Activated CD8-positive, alpha-beta memory T cell treated with anti-CD3 and anti-CD28 coated beads, Interleukin-2, amount 50 U/mL, for 4 hours (primary cell): ENCODE measurements at places on chromosomes 6 and 20.
A peak's percentile ranks its signal among the peaks of the same experiment; 100 is the strongest.

DNA sequence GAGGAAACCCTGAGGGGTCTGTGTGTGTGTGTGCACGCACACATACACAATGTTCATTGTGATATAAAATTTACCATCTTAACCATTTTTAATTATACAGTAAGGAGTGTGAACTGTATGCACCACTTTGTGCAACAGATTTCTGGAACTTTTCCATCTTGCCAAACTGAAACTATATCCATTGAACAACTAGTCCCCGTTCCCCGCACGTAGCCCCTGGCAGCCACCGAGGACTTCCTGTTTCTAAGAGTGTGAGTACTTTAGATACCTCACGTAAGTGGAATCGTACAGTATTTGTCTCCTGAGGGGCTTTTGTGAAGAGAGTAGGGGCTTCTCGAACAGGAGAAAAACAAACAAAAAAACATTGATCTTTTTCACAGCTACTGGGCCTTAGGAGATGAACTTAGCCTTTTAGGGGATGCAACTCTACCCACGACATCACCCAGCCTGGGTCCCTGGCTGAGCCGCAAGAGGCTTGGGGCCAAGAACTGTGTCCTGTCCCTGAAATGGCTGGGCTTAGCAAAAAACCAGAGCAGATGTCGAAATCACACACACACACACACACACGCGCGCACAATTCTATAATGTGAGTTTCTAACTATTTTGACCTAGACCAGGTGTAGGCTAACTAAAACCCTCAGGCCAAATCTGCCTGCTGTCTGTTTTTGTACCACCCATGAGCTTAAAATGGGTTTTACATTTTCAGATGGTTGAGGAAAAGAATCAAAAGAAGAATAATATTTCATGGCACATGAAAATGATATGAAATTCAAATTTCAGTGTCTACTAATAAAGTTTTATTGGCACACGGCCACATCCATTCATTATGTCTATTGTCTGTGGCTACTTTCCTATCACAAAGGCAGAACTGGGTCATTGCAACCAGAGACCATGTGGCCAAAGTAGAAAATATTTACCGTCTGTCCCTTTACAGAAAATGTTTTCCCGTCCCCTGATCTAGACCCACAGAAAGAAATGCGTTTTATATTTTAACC is 144.2 kb downstream of the EYA2 start:
- DNase-seq, result no peak

DNA sequence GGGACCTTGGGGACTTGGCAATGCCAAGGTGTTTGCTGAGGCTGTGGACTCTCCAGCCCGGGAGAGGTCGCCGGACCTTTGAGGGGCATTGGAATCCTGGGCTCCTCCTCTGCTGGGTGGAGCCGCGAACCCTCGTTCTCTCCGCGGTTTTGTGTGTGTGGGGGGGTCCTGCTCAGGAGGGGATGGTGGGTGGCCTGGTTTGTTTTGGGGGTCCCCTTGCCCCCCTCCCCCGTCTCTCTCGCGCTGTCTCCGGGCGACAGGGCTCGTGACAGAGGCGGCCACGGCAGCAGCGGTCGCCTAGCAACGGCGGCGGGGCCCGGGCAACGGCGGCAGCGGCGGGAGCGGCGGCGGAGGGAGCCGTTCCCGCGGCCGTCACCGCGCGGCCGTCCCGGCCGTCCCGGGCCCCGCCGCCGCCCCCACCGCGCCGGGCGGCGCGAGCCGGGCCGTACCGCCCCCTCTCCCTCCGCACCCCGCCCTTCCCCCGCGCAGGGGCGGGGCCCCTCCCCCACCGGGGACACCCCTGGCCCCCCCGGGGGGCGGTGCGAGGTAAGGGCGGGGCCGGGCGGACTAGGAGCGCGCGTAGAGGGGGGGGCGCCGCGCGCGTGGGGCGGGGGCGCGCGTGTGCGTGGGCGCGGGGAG is 7.8 kb downstream of the SYNGAP1 start:
- DNase-seq, result peak; percentile 70

GRCh38 chr6:70708448-70708847 is 40.8 kb downstream of the SMAP1 start:
- no peak for DNase-seq

DNA sequence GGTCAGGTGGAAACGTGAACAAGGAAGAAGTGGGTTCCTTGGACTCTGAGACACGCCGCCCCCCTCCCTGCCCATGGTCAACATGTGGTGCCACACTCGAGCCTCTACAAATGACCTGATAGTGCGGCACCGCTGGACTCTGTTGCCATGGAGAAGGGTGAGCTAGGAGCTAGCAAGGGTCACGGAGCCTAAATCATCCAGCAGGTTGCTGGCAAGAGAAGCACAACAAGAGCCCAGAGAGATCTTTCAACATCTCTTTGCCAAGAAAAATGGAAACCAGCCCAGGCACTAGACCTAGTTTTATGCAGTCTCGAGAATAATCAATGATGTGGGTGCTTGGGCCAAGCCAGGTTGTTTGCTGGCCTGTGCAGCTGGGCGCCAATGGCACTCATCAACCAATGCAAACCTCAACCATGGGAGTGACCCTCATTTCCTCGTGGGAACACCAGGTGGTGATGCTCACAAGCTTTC is 69.5 kb downstream of the NOL4L start:
- DNase-seq, result no peak

DNA sequence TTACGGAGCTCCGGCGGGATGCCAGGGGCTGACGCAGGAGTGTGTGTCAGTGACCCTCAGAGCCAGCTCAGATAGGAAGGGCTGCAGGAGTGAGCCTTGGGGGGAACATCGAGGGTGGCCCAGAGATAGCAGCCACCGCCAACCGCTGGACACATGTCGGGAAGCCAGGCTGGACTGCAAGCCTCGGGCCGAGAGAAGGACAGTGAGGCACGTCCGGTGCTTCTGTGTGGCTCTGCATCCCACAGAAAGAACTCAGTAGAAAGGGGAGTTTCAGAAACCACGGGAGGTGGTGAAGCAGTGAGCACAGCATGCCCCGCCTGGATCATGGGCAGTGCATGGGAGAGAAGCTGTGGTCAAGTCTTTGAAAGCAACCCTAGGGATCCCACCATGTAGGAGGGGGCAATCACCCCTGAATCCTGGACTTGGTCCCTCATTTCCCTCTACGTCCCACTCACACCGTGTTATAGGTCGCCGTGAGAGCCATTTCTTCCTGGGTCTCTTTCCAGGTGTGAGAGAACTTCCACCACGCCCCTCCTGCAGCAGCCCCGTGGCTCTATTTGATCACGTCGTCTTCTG is 383.7 kb upstream of the CDH4 start:
- no peak for DNase-seq

GRCh38 chr20:57870597-57871236 is 160.9 kb upstream of the PMEPA1 start:
- DNase-seq, result no peak

DNA sequence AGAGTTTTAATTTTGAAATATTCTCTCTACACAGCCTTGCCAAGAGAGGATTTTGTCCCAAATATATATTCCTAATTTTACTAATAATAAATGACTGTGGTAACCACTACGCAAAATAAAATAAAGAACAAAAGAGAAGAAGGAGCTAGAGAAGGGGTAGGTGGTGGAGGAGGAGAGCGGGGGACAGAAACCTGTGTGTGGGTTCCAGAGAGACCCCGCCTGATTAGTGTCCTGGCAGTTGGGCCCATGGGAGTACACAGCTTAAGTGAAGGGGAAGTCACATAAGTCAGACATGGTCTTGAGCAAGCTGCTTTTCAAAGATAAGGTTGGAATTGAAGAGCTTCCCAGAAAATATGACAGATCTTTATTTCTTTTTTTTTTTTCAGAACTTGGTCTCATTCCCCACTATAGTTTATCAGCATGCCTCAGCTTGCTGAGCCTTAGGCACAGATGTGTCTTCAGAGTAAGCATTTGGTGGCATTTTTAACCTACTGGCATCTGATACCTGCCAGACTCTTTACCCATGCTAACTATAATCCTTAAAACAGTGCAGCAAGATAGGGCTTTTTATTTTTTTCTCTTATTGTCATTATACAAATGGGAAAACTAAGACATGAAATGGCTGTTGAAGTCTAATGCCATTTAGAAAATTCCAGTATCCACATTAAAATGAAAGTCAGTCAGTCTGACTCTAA is 9.6 kb upstream of the RHAG start:
- DNase-seq, result no peak

- DNase-seq, result peak; percentile 80
Measured at GRCh38 chr6:38493931-38494547, 145.7 kb downstream of the BTBD9 start.

GRCh38 chr20:1912053-1912452 is 16.8 kb downstream of the SIRPA start:
- no peak for DNase-seq

GRCh38 chr6:25428758-25429317 is 149.7 kb downstream of the CARMIL1 start:
- DNase-seq, result no peak

DNA sequence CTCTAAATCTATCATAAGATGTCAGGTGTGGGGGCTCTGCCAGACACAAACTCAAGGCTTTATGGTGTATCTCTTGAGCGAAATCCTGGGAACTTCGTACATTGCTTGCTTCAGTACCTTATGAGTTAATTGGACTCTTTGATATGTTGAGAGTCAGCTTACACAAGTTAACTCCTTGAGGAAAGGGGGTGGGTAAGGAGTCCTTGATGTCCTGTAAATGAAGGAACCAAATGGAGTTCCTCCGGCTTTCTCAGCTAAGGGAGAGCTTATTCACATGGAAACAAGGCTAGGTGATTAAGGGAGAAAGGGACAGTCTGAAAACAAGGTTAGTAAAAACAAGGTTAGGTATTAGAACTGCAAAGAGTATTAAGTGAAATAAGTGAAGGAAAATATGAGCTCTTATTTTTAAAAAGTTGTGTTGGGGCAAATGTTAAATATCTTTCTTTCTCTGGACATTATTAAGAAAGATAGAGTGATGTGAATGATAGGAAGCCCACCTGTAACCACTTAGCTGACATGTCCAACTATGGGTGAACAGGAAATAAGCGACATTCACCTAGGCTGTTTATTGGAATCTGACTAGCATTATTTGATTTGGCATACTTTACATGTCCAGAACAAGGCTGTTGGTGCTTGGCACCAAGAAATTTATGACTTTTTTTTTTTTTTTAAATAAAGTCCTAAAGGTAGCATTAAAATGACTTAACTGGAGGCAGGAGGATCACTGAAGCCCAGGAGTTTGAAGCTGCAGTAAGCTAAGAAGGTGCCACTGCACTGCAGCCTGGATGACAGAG is 26.5 kb downstream of the GTF2H5 start:
- DNase-seq, result no peak

GRCh38 chr6:164109770-164110140 is 695.2 kb downstream of the QKI start:
- no peak for DNase-seq

DNA sequence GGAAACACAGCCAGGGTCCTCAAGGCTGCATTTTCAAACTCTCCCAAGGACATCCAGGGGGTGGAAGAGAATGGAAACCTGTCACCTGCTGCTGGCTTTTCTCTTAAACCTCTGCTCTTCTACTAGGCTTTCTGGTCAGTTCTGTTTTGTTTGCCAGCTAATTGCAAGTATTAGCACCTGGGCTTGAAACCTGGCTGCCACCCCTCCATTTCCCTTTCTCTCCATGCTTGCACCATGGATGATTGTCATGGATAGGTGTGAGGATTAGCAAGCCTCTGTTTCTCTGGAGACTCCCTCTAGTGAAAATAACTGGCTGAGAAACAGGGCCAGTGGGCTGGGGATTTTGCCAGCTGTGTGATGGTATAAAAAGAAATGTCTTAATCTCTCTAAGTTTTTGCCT is 33.0 kb upstream of the GPR6 start:
- DNase-seq, result no peak

DNA sequence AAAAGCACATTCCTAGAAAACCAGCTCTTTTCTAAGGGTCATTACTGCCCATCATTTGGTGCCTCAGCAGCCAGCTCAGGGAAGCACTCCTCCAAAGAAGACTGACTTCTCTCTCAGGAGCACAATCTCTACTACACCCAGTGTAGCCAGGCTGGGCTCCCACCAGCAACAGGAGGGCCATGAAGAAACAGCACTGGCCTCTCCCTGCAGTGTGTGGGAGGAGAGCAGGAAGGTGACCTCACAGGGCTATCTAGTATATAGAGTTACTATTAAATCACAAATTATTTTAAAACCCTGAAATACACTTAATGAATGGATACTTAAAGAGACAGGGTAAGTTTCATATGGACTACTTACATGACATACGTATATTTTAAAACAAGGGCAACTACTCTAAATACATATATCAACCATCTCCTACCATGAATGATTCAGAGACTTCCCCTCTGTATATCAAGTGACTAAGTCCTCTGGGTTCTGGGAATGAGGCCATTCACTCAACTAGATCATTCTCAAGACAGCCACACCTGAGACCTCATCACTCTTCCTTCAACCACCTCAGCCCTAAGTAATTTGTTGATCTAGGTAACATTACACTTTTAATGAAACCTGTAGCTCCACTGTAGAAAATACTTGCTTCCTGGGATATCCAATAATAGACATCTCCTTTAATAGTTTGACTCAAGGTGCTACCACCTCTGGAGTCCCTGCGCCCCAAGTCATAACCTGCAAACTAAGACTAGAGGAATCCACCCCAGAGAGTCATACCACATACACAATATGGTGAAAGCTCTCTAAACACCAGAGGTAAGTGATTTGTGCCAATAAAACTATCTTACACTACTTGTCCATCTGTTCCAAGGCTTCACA is 25.2 kb downstream of the TBX18 start:
- no peak for DNase-seq

DNA sequence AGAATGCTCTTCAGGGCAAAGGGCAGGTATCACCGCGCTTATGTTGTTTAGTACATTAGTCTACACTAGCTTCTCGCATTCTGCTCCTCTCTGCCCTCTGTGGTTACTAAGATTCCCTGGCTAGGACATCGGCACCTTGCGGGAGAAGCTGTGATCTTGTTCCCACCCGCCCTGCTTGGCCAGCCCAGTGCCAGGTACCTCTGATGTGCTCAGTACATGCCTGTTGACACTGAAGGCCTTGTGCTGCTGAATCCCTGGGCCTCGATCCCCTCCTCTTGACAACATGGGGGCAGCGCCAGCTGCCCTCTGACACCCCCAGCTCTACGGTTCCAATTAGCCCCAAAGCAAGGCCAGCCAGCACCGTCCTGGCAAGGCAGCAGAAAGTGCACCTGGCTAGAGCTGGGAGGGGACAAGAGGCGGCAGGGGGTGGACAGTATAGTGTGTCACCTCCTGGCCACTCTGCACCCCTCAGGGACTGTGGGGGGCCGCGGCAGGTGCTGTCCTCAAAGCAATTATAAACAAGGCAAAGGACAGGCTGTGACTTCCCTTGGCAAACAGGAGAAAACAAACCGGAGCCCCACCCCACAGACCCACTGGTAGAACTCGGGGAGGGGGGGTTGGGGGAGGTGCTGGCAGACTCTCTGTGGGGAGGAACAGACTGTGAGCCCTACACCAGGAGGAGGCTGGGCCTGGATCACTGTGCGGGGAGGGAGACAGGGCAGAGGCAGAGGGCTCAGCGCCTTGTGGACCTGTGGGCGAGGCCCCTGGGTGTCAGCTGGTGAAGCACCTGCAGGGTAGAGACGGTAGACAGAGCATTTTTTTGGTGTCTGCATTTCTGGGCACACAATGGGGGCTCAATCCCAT is 7.1 kb downstream of the TFEB start:
- DNase-seq, result no peak

GRCh38 chr20:16308754-16309153 is 264.5 kb downstream of the KIF16B start:
- no peak for DNase-seq
